ENCODE measurements at places on chromosomes 2 and 18. TPM values are rescaled to one million over a fixed set of nuclear protein-coding genes. Genes with fewer than 3 reads are reported as not detected.
A peak's percentile ranks its signal among the peaks of the same experiment; 100 is the strongest.

DNA sequence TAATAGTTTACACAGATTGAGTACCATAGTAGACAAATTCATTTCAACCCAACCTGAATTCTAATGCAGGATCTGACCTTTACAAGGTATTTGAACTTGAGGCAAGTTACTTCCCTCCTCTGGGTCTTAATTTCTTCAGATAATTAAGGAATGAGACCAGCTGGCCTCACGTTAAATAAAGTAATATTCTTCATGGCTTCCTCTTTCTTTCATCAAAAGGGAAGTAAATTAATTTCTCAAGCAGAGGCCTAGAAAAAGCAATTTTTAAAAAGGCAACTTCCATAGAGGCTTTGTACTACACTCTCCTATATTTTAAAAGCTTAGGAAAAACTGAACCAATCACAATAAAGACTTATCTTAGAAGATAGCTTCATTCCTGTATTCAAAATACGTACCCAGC is 109.2 kb downstream of the EXOC6B start:
- no peak for DNase-seq

- no peak for DNase-seq
These were observed 181.3 kb upstream of the LINC00305 start for GRCh38 chr18:64330161-64330560.

GRCh38 chr18:73414598-73414997 is 546.8 kb upstream of the NETO1 start:
- DNase-seq = no peak

GRCh38 chr2:191045141-191045540 is 31.2 kb upstream of the STAT1 start:
- no peak for DNase-seq

GRCh38 chr2:68921646-68922045 is 31.0 kb downstream of the GKN2 start:
- DNase-seq = no peak

DNA sequence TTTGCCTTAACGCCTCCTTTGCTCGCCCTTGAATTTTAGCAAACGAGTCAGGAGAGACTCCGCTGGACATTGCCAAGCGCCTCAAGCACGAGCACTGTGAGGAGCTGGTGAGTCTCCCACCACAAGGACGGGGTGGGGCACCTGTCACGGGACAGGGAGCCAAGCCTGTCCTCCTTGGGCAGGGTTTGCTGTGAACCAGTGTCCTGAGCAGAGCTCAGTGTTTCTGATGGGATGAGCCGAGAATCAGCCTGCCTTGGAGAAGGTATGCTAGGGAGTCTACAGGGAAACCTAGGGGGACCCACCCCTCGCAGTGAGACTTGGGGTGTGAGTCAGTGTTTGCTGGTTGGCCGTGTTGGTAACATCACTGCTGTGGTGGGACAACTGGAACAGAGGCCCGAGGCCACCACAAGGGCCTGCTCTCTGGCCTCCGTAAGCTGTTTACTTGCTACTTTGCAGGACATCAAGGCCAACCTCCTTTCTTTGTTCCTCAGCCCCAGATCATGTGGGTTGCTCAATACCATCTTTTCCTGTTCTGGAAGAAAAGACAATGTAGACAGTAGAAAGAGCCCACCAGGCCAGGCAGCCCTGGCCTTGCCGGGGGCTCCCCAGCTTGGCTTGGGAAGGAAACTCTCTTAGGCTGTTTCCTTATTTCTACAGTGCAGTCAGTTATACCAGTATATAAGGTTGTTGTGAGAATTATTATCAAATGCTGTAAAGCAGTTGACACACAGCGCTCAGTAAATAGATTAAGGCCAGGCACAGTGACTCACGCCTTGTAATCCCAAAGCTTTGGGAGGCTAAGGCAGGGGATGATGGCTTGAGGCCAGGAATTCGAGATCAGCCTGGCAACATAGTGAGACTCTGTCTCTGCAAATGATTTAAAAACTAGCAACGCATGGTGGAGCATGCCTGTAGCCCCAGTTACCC is 42.4 kb downstream of the ITGB1BP1 start:
- DNase-seq = peak; percentile 80

DNA sequence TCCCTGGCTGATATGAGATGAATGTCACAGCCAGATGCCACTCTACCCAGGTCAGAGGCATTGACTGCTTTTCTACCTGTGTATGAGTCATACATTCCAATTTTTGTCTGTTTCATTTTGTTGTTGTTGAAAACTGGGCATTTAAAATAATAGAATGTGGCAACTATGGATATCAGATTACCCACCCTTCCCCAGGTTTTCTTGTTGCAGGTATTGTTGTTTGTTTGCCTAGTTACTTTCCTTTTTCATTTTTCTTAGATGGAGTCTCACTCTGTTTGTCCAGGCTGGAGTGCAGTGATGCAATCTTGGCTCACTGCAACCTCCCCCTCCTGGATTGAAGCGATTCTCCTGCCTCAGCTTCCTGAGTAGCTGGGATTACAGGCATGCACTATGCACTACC is 70.2 kb downstream of the LRRC30 start:
- no peak for DNase-seq

- peak; percentile 69 for DNase-seq
These were observed 4.4 kb downstream of the CCL20 start for GRCh38 chr2:227817850-227818674.

DNA sequence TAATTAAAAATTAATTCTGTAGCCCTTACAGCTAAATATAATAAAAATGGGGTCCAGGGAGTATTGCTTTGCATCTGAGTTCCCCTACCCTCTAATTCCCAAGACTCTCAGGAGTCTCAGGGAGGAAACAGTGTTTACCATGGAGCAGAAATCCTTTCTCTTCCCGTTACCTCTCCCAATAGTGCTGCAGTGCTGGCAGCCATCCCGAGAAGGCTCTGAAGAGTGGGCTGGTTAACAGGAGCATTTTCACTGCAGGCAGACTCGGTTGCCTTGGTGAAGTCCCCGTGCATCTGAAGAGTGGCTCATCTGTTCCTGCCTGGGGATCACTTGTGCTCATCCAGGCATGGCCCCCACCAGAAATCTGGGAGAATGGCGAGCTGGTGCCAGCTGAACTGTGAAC is 41.8 kb upstream of the TMEM178A start:
- DNase-seq = peak; percentile 31

DNA sequence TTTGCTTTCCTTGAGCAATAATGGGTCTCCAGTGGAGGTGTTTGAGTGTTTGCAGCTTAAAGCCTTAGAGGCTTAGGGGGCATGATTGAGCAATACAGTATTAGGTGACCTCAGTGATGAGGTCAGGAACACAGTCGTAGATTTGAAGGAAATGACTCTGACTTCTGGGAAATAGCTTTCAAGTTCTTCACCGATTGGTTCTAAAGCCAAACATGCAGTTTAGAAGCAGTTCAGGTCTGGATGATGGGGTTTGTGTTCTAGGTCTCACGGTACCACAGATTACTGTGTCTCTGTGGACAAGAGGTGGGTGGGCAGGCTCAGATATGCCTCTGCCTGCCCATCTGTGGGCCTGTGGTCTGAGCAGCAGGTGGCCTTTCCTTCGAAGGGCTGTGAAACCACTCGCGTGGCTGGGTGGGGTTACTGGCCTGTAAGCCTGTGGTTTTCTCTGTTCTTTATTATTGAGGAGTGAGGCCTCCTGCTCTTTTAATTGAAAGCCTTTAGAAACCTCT is 7.8 kb downstream of the MTHFD2 start:
- DNase-seq = no peak

TUBB8B gene
- total RNA-seq = not detected

CGREF1 gene
- 4.3 TPM for total RNA-seq

TMEM178A gene
- 4.5 TPM for total RNA-seq

Measured in right cardiac atrium (tissue), 5 donors.